NCI-H1694 (cell line): ENCODE measurements at places on chromosomes 12 and 14.

- no peak for DNase-seq
These were observed 44.7 kb downstream of the SLC5A8 start for GRCh38 chr12:101165319-101165718.

GRCh38 chr12:53538209-53538689, 31.0 kb upstream of the NPFF start:
- DNase-seq, result no peak

DNA sequence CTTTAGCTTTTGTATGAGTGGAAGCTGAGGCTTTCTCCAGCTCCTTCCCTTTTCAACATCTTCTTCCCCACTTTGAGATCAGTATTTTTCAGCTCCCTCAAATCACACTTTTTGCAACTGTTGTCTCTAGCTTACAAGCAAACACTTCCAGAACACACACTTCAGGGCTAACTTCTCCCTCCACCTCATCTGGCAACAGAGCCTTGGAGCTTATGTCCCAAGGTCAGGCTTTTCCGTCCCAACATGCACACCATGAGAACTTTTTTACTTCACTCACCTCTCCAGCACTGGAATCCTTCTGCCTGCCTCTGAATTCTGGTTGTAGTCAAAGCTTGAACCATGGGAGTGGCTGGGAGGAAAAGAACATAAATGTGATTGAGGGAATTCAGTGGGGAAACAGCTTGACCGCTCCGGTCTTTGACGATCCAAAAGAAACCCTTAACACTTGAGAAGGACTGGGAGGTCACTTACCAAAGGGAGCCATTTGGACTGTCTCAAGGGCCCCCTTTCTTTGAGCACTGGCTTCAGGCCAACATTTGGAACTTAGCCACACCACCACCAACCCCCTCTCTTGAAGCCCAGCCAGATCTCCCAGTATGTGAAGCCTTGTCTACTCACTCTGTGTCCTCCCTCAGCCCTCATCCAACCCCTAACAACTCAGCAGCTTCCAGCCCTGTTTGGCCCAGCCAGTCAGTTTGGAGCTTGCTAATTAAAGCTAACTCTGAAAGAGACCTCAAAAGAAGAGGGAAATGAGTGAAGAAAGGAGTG, 3.9 kb upstream of the BLOC1S1 start:
- DNase-seq, result no peak

DNA sequence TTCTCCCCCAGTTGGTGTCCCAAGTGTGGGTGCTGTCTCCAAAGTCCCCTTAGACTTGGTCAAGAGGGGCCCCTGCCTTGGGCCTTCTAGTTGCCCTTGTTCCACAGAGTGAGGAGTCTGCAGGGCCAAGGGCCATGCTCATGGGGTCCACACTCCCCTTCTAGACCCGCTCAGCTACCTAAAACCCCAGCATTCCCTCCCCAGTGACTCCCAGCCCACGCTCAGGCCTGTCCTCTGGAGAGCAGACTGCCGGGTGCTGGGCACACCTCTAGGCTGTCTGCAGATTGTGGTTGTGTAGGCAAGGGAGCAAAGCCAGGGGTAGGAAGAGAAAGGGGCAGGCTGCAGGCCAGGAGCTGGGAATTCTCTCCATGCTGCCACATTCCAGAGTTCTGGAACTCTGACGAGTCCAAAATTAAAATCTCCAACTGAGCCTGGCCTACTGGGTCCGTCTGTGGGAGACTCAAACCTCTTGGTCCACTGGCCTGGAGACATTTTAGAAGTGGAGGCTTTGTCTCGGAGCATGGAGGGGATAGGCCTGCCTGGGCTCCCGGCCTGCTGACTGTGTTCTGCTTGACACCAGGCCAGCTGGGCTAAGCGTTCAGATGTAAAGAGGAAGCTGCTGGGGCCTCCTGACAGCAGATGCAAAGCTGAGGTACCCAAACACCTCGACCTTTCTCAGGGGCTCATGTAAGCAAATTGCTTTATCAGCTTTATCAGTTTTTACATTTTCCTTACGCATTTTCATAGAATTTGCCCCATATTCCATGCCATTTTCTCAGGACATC, 13.7 kb upstream of the KRT5 start:
- no peak for DNase-seq

- no peak for DNase-seq
These were observed 332.6 kb downstream of the SLC16A7 start for GRCh38 chr12:59928416-59928815.

DNA sequence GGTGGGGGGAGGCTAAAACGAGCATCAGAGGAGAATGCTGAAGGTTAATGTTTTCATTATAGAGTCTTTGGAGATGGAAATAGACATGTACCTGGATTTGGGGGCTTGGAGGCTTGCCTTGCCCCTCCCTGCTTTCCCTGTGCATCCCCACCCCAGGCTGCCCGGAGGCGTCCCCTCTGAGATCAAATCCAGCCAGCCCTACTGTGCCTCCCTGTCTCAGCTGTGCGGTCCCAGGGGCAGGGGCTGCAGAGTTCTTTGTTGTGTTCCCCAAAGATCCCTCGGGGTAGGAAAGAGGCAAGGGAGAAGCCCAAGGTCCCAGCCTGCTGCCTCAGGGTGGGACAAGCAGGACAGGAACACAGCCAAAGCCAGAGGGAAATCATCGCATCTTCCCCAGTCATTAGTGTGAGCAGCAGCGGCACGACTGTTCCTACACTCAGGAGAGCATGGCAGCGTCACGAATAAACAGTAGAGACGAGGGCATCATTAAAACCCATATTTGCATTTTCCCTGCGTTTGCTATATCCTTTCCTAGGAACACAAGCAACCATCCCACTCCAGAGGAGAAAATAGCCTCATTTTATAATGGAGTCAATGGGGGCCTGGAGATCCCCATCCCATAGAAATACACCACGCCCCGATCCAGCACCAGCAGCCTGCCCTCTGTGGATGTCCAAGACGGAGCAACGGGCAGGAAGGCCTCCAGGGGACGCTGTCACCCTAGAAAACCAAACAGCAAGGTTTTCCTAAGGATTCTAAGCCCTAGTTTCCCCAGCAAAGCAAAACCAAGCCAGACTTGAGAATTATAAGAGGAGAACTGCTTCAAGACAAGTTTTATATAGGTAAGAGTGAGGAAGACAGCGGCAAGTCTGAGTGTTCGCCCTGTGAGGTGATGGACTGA, 32.4 kb downstream of the ANO2 start:
- no peak for DNase-seq

DNA sequence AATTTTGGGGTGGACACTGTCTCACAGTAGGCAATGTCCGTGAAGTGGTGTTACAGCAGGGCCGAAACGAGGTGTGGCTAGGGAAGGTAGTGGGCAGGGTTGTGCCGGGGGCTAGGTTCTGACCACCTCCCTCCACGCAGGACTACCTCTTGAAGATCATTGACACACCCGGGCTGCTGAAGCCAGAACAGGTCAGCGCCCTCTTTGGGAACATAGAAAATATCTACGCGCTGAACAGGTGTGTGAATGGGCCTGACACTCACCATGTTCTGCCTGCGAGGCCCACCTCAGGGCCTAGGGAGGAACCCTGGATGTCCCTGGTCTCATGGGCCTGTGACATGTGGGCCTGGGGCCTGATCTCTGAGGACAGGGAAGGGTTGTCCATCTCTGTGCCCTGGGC, 24.6 kb downstream of the PLEKHG3 start:
- no peak for DNase-seq

DNA sequence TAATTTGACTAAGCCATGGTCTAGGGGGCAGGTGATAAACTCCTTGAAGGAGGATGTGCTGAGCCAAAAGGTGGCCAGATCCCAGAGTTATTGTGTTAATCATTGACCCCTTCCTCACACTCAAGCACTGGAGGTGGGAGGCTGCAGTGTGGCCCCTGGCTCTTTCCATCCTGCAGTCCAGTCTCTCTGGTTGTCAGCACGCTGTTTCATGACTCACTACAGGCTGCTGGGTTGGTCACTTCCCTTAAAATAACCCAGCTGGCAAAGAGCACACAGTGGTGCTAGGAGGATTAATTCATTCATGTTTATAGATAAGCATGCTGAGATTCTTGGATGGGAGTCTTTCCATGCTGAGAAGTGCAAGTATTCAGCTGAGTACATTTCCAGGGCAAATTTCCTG, 228.9 kb downstream of the ANO2 start:
- no peak for DNase-seq
